CD4-positive, alpha-beta T cell treated with Interferon gamma for 1 hour (primary cell): ENCODE measurements at places on chromosomes 5 and 9.

GRCh38 chr5:124417196-124417595, 329.2 kb downstream of the ZNF608 start:
- no peak for DNase-seq

DNA sequence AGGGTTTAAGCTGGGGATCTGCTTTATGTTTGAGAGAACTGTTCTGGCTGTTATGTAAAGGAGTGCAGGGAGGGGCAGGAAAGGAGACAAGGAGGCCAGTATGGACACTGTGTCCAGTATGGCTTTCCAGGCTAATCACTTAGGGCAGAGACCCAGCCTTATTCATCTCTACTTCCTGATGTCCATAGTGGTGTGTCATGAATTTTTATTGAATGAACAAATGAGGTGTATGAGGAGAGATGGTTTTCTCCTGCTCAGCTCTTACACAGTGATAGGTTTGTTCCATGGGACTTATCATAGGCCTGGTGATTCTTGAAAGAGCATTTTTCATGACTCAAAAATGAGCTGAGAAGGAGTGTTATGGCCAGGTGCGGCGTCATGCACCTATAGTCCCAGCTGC, 20.5 kb upstream of the FGFR4 start:
- no peak for DNase-seq

- no peak for DNase-seq
These were observed 3.7 kb downstream of the SYK start for GRCh38 chr9:90805006-90805996.

GRCh38 chr5:171306166-171306565, 2.9 kb upstream of the TLX3 start:
- DNase-seq = no peak

DNA sequence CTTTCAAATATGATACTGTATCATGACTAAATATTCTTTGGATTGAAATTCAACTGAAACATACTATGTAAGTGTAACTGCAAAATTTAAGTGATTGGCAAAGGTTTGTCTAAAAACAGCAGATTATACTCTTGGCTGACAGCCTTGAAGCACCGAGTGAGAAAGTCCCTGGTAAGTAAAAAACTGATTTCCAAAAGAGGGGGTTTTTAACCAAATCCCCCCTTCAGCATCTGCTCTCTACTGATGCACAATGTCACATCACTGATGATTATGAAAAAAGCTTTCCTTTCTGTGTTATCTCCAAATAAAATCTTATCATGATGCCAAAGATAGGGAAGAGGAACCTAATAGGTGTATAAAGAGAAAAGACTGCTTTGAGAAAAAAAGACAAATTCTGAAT, 141.0 kb downstream of the MEF2C start:
- no peak for DNase-seq

GRCh38 chr5:155049569-155050383, 36.2 kb downstream of the KIF4B start:
- no peak for DNase-seq
